AML-193 (cell line): ENCODE measurements at places on chromosomes 6 and 20.

DNA sequence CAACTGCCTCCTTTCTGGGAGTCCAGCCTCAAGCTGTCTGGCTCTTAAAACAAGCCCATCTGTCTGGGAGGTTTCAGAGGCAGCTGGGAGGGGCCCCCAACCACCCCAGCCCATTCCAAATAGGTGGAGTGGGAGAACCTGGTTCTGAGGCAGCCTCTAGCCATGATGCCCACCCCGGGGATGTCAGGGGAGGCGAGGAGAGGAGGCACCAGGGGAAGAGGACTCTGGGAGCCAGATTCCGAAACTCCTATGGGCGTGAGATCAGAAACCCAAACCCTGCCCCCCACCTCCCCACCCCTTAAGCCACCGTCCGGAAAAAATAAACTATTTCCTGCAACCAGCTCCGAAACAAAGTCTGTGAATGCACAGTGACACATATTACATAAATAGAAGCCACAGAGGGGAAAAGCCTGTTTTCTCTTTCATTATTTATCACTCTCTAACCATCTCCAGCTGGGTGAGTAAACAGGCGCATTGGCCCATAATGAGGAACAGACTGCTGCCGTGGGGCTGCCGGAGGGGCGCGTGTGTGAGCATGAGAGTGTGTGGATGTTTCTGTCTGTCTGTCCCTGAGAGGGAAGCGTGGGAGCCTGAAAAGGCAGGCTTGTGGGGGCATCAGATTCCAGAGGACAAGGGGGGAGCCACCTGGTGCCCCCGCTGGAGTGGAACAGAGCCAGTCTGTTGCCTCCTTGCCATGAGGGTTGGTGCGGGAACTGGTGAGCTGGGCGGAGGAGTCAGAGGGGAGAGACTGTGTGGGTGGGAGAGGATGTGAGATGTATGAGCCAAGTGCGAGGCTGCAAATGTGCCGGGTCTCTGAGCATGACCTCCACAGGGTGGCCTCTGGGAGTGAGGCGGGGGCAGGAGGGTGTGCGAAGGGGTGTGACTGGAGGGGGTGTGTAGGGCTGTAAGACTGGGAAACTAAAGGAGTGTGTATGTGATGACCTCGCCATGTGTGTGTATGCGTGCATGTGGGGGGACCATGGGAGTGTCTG, 14.3 kb upstream of the FOXP4 start:
- no peak for DNase-seq

- no peak for DNase-seq
Measured at GRCh38 chr20:19291024-19291817, 78.8 kb downstream of the SLC24A3 start.

DNA sequence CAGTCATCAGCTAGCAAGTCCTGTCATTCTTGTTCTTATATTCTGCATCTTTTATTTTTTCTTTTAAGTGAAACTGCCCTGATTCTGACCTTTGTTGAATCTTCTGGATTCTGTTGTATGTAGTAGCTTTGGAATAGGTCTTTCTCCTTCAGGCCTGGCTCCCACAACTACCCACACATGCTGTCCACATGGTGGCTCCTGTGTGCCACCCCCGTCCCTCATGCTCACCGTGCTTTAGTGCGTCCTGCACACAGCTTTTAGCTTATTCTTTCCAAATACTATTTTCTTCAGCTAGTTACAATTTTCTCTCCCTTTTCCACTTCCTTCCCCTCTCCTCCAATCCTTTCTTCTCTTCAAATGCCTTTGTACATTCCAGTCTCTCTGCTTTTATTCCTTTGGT, 61.8 kb downstream of the CTNNBL1 start:
- no peak for DNase-seq

DNA sequence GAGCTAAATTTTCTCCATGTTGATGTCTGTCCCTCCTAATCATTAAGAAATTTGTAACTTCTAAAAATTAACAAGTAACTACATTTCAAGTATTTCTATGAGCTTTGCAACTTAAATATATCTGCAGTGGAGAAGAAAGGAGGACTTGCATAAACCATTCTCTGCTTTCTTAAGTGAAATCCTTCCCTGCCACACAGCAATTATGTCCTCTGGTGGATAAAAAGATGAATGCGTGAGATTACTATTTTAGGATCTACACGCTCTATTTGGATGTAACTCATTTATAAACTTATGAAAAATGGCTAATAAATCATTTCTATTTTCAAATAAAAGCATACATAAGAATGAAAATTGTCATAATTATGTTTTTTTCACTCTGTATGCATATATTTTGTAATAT, 338.0 kb upstream of the PTCHD4 start:
- no peak for DNase-seq

DNA sequence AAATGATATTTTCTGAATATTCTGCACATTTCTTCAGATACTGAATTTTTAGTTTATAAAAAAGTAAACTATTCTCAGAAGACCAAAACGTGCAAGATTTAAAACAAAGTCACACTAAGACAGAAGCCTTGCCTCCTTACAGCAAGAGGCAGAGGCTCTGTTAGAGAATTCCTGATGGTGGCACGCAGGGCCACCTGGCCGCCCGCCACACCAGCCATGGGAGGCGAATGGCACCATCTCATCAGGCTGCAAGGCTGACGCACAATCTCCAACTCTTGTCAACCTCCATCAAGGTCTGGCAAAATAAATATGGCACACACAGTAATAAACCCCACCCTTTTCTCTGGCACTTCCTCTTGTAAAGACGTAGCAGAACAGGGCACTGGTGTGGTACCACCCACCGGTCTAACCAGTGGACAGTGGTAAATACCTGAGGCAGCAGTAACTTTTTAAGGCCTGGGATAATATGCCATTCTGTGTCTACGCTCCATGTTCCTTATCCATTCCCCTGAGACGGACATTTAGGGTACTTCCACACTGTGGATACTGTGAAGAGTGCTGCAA, 111.4 kb downstream of the WDR27 start:
- DNase-seq, result no peak

DNA sequence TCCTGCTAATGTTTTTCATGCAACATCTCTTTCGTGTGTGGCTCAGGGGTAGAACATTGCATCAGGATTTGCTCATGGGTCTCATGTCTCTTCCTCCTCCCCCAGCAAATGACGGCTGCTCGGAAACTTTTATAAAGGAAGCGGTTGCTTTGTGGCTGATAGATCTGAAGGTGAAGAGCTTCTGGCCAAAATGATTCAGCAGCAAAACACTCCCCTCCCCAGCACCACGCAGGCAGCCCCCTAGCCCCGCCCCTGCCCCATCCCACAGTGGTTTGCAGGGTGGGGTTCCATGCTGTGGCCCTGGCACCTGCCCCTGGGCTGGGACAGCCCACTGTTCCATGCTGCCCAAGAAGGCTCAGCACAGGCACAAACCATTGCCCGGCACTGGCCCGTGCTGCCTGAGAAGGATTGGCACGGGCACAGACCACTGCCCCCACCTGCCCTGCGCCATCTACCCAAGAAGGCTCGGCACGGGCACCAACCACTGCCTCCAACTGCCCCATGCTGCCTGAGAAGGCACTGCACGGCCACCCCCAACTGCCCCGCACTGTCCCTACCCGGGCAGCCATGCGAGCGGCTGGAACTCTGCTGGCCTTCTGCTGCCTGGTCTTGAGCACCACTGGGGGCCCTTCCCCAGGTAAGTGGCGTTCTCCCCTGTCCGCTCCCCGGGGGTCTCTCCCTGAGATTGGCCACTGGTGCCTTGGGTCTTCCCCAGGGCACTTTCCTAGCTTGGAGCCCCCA, at the start of gene CST7:
CST7 (plus strand) TSS at position 331 of the 741 bp plus-strand sequence; CDS start at position 568, 237 bp downstream.
- peak; percentile 88 for DNase-seq

GRCh38 chr6:44228031-44228430, 4.6 kb downstream of the SLC29A1 start:
- no peak for DNase-seq

- no peak for DNase-seq
Measured at GRCh38 chr6:96631248-96631647, 68.3 kb downstream of the FHL5 start.
